NCI-H1092 (cell line): ENCODE measurements at places on chromosomes 3 and 15.

DNA sequence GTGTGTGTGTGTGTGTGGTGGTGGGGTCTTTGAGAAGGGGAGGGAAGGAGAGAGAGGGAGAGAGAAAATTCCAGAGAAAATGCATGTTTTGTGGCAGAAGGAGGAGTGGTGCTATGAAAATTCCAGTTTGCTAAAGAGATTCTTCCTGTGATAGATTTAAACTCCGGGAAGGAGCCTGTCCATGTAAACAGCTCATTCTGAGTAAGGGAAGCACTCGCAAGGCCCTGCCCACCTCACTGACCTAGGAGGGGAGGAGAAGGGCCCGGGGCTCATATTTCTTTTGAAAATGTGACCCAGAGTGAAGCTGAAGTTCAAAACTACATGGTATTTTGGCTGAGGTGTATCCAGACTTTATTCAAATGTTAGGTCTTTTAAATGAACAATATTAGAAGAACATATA lies 41.3 kb downstream of the ADAMTSL3 start:
- DNase-seq: no peak

- DNase-seq: no peak
Measured at GRCh38 chr3:138467931-138468330, 33.5 kb downstream of the ESYT3 start.

- DNase-seq: no peak
Measured at GRCh38 chr3:30602946-30603345, 3.5 kb upstream of the TGFBR2 start.

GRCh38 chr3:43970920-43971319 lies 270.8 kb upstream of the TOPAZ1 start:
- no peak for DNase-seq

DNA sequence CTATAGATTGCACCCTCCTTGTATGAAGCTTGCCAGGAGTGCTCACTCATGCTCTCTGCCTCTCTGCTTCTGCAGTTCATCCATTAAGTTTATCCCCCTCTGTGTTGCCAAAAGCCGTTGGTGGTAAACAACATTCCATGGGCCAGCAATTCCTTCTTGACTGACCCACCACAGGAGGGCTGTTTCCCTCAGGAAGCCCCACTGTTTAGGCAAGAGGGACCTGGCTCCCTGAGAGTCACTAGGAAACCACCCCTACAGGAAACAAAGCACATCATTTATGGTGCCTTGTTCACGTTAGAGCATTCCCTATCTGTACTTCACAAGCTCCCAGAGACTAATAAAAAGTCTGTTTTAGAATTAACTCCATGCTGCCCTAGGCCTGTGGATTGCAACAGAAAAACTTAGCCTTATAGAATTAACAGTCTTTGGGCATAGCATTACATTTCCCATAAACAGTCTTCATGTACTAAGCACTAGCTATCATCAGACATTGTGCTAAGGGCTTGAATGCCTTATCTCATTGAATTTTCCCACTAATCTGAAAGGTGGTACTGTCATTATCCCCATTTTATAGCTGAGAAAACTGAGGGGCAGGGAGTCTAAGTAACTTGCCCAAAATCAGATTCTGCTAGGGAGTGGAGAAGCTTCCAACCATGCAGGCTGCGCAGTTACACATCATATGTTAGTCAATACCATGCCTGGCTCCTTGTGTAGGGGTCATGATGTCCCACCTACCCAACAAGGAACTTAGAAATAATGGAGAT lies 149.9 kb downstream of the SHQ1 start:
- DNase-seq: no peak

DNA sequence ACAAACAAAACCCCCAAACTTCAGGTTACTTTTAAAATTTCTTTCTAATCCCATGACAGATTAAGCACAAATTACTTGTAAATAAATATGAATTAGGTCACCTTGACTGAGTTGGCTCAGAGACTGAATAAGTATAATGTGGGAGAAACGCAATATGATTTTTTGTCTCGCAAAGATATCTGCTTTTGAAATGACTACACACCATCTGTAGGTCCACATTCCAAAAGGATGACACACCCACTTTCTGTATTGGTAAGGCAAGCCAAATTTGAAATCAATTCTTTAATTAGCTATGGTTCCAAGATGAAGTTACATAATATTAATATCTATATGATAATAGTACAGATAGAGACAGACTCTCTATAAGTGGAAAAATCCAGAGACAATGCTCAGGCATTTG lies 66.9 kb upstream of the CSPG5 start:
- DNase-seq: no peak

DNA sequence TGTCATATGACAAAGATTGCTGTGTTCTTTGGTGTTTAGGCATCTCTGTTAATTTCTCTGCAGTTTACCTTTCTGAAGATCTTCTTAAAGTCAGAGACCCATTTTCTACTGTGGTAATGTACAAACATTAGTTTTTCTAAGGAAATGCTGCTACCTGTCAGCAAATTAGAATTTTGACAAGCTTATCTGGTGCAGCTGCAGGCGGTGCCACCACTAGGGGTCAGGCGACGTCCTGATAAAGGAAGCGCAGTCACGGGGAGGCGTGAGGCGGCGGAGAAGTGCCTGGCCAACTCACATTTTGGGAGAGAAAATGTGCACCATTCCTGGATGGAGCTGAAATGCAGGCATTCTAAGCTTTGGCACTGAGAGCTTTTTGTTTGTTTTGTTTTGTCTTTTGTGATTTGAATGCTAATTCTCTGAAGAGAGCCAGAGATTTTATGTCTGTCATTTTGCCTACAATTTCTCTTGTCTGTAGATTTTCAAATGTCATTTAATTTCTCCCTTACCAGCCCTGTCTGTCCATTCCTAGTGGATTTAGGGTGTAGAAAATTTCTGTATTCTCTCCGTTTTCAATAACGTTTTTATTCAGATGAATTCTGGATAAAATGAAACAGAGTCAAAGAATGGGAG lies 24.9 kb upstream of the SIAH2 start:
- DNase-seq: peak; percentile 50
